Right ventricle myocardium superior (tissue), 1 donor: ENCODE measurements at places on chromosomes 6 and 20.

GRCh38 chr6:160027931-160028330, 59.0 kb downstream of the IGF2R start:
- DNase-seq = no peak

GRCh38 chr6:73329201-73329600, 24.9 kb downstream of the DPPA5 start:
- no peak for DNase-seq

- no peak for DNase-seq
Observed at GRCh38 chr6:116933485-116933884, 56.4 kb downstream of the RFX6 start.

DNA sequence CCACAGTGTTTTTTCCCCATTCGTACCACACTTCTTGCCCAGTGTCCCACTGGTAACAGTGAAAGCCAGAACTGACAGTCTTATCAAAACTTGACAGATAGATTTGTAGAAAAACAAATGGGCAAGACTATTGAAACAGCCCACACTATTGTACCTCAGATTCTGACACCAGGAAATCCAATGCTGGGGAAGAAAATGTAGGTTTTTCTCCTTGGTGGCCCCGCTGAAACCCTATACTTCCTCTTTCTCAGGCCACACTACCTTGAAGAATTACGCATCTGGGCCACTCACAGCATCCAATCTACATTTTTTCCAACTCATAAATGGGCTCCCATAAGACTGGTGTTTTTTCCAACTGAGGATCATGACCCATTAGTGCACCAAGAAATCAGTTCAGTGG, 90.9 kb upstream of the HDDC2 start:
- no peak for DNase-seq

DNA sequence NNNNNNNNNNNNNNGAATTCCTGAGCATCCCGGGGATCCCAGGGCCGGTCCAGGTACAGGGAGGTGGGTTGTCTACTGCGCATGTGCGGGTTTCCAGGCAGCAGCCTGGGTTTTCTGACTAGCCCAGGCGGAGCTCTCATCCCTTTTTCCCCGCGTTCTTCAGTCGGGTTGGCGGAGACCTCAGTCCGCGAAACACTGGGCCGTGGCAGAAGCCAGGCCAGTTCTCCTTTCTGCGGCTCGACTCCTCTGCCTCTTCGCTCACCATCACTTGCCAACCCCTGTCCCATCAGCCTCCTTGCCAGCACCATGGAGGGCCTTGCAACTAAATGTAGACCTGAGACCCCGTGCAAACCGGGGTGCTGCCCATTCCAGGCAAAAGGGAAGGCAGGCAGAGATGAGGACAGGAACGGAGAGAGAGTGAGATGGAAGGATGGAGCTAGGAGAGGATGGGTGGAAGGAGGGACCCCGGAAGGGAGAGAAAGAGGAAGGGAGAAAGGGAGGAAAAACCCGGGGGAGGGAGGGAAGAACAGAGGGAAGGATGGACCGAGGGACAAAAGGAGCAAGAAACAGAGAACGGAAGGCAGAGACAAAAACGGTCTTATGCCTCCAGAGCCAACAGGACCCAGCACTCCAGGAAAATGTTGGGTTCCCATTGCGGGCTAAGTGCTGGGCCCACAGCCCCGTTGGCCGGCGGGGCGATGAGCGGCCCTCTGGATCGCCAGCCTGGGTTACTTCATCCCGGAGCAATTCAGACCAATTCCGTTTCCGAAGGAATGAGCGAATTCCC, 445.4 kb upstream of the DEFB115 start:
- peak; percentile 64 for DNase-seq

DNA sequence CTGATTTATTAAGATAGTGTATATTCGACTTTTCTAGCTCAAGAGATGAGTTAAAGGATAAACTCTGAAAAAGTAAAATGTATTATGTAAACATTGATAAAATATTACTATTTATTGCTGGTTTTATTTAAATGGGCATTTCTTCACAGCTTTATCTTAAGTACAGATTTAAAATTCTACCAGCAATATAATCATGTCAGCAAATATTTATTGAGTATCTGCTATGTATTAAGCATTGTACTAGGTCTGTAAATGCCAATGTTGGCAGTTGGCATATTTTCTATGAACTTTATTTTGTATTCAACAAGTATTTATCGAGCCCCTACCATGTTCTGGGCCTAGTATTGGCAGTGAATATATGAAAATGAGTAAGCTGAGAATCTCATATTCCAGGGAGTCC, 231.0 kb downstream of the FARS2 start:
- DNase-seq = no peak

GRCh38 chr6:33452496-33452895, 1.9 kb upstream of the ZBTB9 start:
- DNase-seq = no peak

DNA sequence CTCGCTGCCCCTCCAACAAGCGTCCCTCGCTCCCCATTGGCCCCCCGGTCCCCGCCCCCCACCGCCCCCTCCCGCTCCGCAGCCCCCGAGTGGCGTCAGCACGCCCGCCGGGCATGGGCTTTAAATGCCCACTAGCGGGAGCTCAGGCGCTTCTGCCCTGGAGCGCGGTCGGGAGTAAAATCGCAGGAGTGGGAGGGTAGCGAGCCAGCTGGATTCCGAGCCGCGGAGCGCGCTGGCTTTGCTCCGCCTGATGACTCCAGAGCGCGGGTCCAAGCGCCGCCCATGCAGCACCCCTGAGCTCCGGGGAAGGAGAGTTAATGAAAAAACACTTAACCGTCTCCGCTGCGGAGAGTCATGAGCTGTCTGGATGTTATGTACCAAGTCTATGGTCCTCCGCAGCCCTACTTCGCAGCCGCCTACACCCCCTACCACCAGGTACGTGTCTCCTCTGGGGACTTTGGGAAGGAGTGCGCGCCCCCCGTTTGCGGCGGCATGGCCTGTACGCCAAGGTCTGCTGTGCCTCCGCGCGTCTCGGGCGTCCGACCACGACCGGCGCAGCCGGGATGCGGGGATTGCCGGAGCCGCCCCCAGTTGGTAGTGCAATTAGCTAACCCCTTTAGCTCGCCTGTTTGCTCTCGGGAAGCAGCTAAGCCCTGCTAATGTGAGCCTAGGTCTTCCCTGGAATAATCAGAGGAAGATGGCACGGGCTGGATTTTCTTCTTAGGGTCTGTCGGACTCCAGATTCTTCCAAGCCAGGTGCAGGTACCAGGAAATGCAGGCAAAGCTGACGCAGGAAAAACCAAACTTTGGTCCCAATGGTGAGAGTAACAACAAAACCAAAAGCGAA, at the start of gene VGLL2:
Gene VGLL2 (plus strand): TSS at position 149 of the 847 bp plus-strand sequence. CDS start 206 bp downstream, at position 355.
- DNase-seq = peak; percentile 55

DNA sequence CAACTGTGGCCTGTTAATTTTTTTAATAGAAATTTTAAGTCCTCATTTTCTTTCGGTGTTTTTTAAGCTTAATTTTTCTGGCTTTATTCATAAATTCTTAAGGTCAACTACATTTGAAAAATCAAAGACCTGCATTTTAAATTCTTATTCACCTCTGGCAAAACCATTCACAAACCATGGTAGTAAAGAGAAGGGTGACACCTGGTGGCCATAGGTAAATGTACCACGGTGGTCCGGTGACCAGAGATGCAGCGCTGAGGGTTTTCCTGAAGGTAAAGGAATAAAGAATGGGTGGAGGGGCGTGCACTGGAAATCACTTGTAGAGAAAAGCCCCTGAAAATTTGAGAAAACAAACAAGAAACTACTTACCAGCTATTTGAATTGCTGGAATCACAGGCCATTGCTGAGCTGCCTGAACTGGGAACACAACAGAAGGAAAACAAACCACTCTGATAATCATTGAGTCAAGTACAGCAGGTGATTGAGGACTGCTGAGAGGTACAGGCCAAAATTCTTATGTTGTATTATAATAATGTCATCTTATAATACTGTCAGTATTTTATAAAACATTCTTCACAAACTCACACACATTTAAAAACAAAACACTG, 10.1 kb downstream of the HFE start:
- DNase-seq = no peak

DNA sequence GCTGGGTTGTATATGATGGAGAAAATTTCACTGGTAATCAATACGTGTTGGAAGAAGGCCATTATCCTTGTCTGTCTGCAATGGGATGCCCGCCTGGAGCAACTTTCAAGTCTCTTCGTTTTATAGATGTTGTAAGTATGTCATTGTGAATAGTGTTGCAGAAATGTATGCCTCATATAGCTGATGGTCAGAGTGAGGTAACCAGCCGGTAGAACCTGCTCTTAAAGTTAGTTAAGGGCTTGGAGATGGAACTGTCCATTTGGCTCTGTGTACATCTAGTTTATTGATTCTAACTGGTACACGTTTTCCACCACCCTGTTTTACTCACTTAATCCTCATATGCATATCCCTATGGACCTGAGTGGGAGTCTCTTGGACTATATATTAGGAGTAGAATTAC, 73.5 kb downstream of the RTN4IP1 start:
- no peak for DNase-seq

- no peak for DNase-seq
Observed at GRCh38 chr6:147194652-147195411, 9.4 kb upstream of the STXBP5 start.

- no peak for DNase-seq
Observed at GRCh38 chr6:12955956-12956355, 239.4 kb downstream of the PHACTR1 start.

- DNase-seq = no peak
Observed at GRCh38 chr20:4119854-4120209, 104.5 kb upstream of the RNF24 start.

DNA sequence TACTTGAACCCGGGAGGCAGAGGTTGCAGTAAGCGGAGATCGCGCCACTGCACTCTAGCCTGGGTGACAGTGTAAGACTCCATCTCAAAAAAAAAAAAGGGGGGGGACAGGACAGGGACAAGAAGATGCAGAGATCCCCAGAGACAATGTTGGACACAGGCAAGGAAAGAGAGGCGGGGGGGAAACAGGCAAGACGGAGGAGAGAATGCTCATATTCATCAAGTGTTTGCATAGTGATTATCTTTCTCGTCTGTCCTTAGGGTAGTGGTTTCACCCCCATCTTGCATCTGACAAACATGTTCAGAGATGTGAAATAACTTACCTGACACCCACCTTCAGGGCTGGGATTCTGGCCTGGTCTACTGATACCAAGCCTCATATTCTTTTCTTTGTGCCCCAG, 29.0 kb downstream of the CHMP4B start:
- no peak for DNase-seq

GRCh38 chr6:29597184-29597583, 12.3 kb downstream of the OR2H2 start:
- DNase-seq = no peak

DNA sequence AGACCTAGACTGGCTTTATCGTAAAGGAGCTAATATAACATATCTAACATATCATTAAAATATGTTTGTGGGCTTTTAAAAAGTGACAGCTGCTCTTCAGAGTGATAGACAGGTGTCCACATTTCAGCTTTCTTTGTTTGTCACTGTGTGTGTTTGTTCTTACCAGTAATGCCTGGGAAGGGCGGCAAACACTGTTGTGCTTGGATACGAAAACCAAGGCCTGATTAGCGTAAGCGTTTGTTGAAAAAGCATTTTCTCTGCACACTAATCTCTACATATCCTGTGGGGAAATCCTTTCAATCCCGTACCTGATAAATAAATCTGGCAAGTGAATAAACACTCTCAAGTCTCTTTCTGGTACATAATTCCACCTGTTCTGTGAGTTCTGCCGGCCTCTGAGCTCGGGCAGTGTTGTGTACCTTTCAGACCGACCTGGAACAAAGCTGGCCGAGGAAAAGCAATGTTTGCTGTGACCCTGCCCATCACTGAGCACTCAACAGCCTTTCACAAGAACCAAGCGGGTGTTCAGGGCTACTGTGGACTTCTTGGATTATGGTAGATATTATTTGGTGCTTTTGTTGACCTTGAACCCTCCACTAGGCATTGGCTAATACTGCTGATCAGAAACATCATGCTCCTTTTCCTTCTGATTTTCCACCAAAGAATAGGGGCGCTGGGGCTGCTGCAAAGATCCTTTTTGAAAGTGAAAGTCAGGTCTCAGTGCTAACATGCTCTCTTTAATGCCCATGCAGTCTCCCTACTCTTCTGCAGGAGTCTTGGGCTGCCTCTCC, 100.4 kb downstream of the CD83 start:
- no peak for DNase-seq

DNA sequence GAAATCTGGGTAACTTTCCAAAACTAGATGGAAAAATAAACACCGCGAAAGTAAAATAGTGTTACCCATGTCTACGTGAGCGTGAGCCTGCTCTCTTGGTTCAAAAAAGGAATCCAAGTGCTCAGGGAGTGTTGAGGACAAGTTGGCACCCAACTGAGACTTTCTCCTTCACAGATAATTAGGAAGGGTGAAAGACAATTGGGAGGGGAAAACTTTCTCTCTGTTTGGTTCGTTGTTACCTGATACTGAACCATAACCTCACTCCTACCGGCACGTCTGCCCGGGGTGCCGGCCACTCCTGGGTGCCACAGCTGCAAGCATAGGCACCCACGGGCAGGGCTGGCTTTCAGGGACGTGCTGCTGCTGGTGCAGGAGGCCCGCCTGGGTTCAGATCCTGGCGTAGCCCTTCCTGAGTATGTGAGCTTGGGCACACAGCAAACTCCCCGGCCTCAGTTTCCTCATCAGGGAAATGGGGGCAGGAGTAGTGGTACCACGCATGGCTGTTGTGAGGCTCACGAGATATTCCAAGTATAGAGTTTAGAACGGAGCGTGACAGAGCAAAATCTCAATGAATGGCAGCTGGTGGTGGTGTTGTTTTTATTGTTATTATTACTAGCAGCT, 38.2 kb upstream of the PMEPA1 start:
- no peak for DNase-seq

GRCh38 chr6:16284472-16284871, 46.1 kb downstream of the GMPR start:
- no peak for DNase-seq

DNA sequence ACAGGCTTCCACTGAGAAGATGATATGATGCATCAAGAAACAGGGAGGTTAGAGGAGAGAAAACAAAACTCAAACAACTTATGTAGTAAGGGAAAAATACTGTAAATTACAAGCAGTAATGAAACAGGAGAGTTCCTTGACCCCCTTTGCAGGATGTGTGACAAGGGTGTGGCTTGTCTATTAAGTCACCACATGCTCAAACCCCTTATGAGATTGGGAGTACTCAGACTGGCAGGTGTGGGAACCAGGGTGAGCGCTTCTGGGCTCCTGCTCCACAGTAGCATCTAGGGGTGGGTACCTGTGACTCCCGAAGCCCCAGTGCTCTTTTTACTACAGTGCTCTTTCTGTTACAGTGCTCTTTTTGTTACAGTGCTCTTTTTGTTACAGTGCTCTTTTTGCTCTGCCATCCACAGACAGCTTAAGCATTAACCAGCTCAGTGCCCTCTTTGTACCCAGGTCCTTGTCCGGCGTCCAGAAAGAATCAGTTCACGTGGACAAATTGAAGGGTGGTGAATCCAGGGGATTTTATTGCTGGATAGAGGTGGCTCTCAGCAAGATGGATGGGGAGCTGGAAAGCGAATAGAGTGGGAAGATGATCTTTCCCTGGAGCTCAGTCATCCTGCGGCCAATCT, 28.7 kb downstream of the OLIG3 start:
- no peak for DNase-seq

DNA sequence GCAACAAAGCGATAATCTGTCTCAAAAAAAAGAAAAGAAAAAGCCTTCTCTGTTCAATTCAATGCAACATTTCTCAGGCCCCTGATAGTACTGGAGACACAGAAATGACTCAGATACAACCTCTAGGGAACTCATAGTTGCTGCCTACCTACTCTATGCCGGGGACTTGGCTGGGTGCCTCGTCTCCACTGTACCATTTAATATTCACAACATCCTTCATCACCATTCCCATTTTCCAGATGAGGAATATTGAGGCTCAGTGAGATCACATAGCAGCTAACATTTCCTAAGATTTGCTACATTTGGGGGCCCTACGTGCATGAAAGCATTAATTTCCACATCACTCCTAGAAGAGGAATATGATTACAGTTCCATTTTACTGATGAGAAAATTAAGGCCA, 7.5 kb downstream of the NOL4L start:
- DNase-seq = no peak

- DNase-seq = no peak
Observed at GRCh38 chr6:6384520-6384919, 64.1 kb upstream of the F13A1 start.
